A673 (cell line): ENCODE measurements at places on chromosomes 4 and X. TPM values are rescaled to one million over a fixed set of nuclear protein-coding genes. Genes with fewer than 3 reads are reported as not detected.

The S100G gene
- not detected in 2 replicates for total RNA-seq

The FGFBP2 gene
- total RNA-seq: not detected in 2 replicates

The RAB9A gene
- total RNA-seq: 24.8 and 25.8 TPM in 2 replicates

The GATA1 gene
- not detected in 2 replicates for total RNA-seq

The APELA gene
- 16.5 and 16.9 TPM in 2 replicates for total RNA-seq

The ANOS1 gene
- 0.06 and 0.07 TPM in 2 replicates for total RNA-seq

The IL15 gene
- 0.21 and 0.37 TPM in 2 replicates for total RNA-seq

The KCNE5 gene
- total RNA-seq: 0.20 and 0.26 TPM in 2 replicates

The P2RY8 gene
- total RNA-seq: not detected in 2 replicates

The GPM6B gene
- total RNA-seq: 7.6 and 9.5 TPM in 2 replicates

The PDLIM5 gene
- total RNA-seq: 174 and 183 TPM in 2 replicates
